Tibial nerve (tissue), 4 donors: ENCODE measurements at places on chromosomes 7 and 10. TPM values are rescaled to one million over a fixed set of nuclear protein-coding genes. Genes with fewer than 3 reads are reported as not detected.

DNA sequence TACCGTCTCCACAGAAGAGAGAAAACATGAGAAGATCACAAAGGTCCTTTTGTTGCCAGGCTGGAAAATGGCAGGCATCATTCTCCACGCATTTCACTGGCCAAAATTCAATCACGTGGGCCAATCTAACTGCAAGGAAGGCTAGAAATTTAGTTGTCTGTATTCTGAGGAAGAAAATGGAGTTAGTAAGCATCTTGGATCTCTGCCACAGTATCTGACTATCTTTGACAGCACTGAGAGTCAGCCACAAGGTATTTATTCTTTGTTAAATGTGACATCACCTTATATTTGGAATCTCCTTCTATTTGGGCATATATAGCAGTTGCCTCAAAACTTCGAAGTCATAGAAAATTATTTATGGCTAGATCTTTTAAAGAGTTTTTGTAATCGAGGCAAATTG is 213.9 kb downstream of the NSUN6 start:
- H3K27ac ChIP-seq = no peak overlapping the region
- H3K27me3 ChIP-seq = no peaks in the 10 kb centered on the region
- H3K4me3 ChIP-seq = no peak overlapping the region

Gene POLL
- total RNA-seq = 45.7 TPM

- no peak for DNase-seq
- H3K27ac ChIP-seq = peak overlapping the region; percentile 87
- H3K4me1 ChIP-seq = peaks cover 45% of the 10 kb centered on the region
- H3K36me3 ChIP-seq = no peaks in the 10 kb centered on the region
- peak overlapping the region; percentile 88 for H3K4me3 ChIP-seq
Measured at GRCh38 chr7:40133561-40134427, 628 bp downstream of the MPLKIP start.

Gene FOXI2
- total RNA-seq = not detected

GRCh38 chr7:134307320-134307719 is 9.4 kb downstream of the SLC35B4 start:
- no peaks in the 10 kb centered on the region for H3K4me1 ChIP-seq
- DNase-seq = no peak

DNA sequence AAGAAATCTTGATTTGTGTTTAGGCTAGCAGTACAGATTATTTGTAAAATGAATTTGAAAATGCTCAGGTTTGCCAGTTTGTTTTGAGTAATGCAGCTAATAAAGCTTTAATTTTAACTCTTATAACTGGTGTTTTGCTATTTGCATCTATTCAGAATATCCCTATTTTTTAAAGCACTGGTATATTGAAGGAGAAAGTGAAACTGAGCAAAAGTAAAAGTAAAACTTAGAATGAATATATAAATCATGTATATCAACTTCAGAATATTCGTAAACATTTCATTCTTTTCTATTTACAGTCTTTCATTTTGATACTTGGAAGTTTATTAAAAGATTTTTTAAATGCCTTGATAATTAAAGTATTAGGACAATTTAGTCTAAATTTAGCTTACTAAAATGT is 26.2 kb downstream of the TASOR2 start:
- no peaks in the 10 kb centered on the region for H3K27me3 ChIP-seq
- no peaks in the 10 kb centered on the region for H3K4me1 ChIP-seq
- no peak overlapping the region for H3K4me3 ChIP-seq
- H3K36me3 ChIP-seq = no peaks in the 10 kb centered on the region
- no peak overlapping the region for H3K27ac ChIP-seq

- H3K4me3 ChIP-seq = no peak overlapping the region
- DNase-seq = no peak
- H3K4me1 ChIP-seq = peaks cover 4% of the 10 kb centered on the region
- no peaks in the 10 kb centered on the region for H3K36me3 ChIP-seq
- H3K27ac ChIP-seq = no peak overlapping the region
- no peaks in the 10 kb centered on the region for H3K27me3 ChIP-seq
Measured at GRCh38 chr7:135467207-135467711, 42.6 kb downstream of the CNOT4 start.

DNA sequence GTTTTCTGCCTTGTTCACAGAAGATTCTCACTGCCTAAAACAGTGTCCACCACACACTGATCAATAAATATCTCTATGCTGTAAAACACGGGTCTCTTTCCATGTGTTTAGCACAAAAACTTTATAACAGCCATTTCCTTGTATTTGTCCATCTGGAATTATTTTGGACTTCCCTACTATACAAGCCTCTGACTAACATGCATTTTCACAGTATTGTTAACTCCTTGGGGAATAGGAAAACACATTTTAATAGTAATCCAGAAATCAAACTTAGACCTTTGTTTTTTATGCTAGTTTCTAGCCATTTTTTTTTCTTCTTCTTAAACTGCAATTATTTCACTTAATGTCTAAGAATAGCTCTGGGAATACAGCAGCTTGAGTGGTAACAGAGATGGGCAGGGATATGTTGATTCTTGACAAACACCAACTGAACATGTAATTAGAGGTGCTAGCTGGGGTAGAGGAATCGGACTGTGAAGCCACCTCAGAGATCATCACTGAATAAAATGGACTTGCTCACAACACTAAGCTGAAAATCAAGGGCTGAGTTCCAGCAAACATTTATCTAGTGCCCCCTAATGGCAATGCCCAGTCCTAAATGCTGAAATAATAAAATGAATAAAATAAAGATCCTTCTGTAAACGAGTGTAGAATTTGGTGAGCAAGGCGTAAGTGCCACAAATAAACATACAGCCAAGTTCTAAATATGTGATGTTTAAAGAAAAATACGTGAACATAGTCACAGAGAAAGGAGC is 593.1 kb downstream of the SORCS1 start:
- DNase-seq = no peak
- no peak overlapping the region for H3K4me3 ChIP-seq
- no peaks in the 10 kb centered on the region for H3K27me3 ChIP-seq
- H3K4me1 ChIP-seq = no peaks in the 10 kb centered on the region
- H3K36me3 ChIP-seq = no peaks in the 10 kb centered on the region

- no peaks in the 10 kb centered on the region for H3K27me3 ChIP-seq
- H3K4me3 ChIP-seq = no peak overlapping the region
- no peak for DNase-seq
- H3K27ac ChIP-seq = no peak overlapping the region
Measured at GRCh38 chr10:113498997-113499396, 53.9 kb upstream of the HABP2 start.

GRCh38 chr7:115973406-115973805 is 57.2 kb downstream of the TFEC start:
- H3K27ac ChIP-seq = no peak overlapping the region
- no peaks in the 10 kb centered on the region for H3K27me3 ChIP-seq
- H3K36me3 ChIP-seq = no peaks in the 10 kb centered on the region

- peaks cover 1% of the 10 kb centered on the region for H3K4me1 ChIP-seq
- DNase-seq = peak; percentile 9
- H3K27ac ChIP-seq = no peak overlapping the region
- no peak overlapping the region for H3K4me3 ChIP-seq
- no peaks in the 10 kb centered on the region for H3K36me3 ChIP-seq
Measured at GRCh38 chr7:1675673-1676549, 5.8 kb downstream of the ELFN1 start.

Gene RET
- 8.5 TPM for total RNA-seq

Gene MUC12
- total RNA-seq = not detected
